Activated T-helper 9 cell treated with anti-CD3 and anti-CD28 coated beads, Interleukin-2, amount 50 U/mL, for 16 hours (primary cell): ENCODE measurements at places on chromosomes 16 and 17.
A peak's percentile ranks its signal among the peaks of the same experiment; 100 is the strongest.

- DNase-seq = no peak
Observed at GRCh38 chr17:17480593-17481148, 3.9 kb downstream of the MED9 start.

DNA sequence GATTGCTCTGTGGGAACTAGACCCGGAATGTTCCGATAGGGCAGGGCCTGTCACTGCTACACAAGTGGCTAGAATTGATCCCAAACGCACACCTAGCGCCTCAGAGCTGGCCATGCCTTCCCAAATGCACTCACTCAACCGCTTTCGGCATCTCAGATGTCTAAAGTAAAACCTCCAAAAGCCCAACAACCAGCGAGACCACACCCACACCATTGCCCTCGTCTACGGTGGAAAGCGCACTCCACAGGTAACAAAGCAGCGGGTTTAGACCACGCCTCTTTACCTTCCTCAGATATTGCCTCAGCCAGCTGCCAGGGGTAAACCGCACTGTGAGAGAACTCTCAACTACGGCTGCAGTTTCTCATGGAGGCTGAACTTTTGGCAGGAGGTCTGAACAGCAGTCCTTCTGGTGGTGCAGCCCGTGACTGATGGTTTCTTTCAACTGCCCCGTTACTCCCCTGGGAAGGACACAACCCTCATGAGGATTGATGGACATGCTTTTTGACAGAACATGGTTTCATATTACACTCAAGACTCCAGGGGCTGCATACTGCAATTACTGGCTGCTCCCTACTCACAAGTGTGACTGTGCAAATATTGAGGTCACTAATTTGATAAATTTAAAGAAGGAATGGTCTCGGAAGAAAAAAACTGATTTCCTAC lies 34.5 kb downstream of the USP7 start:
- DNase-seq = no peak

DNA sequence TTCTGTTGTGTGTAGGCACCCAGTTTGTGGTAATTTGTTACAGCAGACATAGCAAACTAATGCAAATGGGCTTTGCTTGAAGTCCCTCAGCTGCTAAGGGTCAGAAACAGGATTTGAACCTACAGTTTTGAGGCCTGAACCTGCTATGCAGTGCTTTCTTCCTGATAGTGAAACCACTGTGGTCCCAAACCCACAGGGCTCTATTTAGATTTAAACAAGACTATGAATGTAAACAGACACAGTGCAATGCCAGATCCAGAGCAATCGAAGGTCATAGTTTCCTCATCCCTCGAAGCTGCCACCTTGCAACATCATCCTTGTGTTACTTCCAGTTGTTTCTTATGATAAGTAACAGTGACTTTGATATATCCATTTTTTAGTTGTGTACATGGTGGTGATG lies 630.2 kb downstream of the WWOX start:
- no peak for DNase-seq

GRCh38 chr16:57568173-57568678 lies 25.8 kb downstream of the ADGRG5 start:
- no peak for DNase-seq

DNA sequence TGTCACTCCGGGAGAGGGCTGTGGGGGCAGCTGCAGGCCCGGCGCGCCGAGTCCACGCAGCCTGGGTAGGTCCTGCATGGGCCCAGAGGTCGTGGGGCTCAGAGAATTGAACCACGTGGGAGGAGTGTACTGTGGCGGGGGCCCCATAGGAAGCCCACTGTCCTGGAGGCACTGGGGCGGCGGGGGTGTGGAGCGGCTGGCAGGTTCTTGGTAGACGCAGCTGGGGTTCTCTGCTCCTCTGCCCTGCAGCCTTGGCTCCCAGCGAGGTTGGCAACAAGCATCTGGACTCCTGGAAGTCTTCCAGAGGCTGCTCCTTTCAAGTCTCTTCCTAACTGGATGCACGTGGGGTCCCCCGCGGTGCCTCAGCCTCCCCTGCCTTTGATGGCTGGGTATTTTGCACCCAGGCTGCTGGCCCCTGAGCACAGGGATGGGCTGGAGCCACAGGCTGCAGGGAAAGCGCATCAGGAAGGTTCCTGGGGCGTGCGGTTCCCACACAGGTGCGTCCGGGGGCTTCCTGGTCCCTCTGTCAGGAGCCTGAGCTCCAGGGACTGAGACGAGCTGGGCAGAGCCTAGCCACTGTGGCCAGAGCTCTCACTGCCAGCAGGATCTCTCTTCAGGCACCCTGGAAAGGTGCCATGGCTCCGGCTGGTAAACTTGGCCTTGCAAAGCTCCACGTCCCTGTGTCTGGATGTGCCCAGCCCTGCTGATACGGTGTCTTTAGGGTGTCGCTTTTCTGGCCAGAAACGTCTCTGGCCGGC lies 9.3 kb downstream of the KCTD5 start:
- DNase-seq = no peak

GRCh38 chr17:35089586-35090296 lies 26.2 kb upstream of the RFFL start:
- peak; percentile 24 for DNase-seq

GRCh38 chr17:3732210-3732621 lies 8.5 kb downstream of the HASPIN start:
- no peak for DNase-seq

GRCh38 chr17:79024901-79025737 lies 1.1 kb downstream of the C1QTNF1 start:
- DNase-seq = no peak

DNA sequence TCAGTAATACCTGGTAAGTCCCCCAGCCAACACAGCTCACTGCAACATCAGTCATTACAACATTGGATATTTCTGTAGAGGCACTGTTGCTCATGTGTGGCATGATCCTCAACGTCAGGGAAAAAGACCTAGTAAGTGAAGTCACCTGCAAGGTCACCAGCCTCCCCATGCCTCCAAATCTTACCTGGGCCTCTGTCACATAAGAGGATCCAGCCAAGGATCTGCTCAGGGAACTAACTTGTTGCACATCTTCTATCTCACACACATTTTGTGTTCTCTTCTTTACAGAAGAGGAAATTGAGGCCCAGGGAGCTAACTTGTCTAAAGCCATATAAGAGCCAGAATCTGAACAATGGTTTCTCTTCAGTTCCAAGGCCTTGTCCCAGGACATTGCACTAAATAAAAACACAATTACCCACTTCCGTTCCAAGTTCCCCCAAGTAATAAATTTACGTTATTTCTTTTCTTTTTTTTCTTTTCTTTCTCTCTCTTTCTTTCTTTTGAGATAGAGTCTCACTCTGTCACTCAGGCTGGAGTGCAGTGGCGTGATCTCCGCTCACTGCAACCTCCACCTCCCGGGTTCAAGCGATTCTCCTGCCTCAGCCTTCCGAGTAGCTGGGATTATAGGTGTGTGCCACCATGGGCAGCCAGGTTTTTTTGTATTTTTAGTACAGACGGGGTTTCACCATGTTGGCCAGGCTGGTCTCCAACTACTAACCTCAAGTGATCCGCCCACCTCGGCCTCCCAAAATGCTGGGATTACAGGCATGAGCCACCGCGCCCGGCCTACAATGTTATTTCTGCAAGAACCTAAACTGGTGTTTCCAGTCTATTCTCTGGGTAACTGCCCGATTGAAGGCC lies 1.3 kb downstream of the SHMT1 start:
- DNase-seq = no peak

DNA sequence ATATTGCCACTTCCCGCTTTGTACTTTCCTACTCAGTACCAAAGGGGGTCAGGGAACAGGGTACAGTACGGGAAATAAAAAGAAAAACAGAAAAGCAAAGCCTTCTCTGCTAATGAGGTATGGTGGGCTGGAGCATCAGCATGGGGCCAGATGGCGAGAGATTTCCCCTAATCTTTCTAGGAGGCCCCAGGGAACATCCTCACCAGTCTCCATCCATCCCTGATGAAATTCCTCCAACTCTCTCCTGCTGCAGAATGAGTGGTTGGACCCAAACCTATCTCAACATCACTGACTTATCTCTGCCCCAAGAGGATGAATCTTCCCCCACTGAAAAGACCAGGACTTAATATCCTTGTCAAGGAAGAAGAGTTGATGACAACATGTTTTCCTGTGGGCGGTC lies 185.6 kb downstream of the C16orf78 start:
- DNase-seq = no peak

DNA sequence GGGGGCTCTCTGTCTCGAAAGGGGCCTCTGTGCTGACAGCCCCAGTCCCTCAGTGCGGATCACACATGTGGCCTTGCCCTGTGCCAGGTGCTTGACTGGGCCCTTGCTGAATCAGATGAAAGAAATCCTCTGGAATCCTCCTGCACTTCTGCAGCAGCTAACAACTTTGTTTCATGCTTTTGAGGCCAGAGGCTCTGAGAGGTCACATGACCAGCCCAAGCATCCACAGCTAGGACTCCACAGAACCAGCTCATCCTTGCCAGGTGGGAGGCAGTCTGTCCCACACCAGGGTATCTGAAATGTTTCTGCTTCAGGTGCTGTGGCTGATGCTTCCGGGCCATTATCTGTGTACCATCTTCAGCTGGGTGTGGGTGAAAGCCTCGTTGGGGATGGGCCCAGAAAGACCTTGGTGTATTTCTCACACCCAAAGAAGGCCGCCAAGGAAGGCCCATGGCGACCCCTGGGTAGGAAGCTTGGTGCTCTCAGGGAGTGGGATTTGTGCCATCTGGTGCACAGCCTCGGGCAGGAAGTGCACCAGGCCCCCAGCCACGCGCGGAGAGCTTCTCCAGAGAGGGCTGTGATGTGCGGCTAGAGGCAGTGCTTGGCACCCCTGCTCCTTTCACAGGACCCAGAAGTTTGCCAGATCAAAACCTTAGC lies 143.8 kb downstream of the CLEC16A start:
- no peak for DNase-seq

GRCh38 chr16:28087140-28087660 lies 23.7 kb upstream of the GSG1L start:
- DNase-seq = no peak

DNA sequence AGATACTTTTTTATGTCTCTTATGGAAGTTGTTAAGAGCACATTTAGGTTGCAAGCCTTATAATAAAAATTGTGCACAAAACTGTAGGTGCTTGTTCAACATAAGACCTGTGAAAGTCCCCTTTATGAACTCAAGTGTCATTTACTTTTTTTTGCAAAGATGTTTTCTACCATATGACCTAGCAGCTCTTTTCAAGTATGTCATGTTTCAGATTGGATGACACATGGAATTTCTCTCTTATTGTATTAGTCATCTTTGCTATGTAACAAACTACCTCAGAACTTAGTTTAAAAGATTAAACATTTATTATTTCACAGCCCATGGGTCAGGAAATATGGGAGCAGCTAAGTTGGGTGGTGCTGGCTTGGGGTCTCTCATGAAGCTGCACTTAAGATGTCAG lies 57.9 kb downstream of the PHKB start:
- no peak for DNase-seq

GRCh38 chr17:62126292-62126691 lies 61.2 kb upstream of the MED13 start:
- DNase-seq = no peak

DNA sequence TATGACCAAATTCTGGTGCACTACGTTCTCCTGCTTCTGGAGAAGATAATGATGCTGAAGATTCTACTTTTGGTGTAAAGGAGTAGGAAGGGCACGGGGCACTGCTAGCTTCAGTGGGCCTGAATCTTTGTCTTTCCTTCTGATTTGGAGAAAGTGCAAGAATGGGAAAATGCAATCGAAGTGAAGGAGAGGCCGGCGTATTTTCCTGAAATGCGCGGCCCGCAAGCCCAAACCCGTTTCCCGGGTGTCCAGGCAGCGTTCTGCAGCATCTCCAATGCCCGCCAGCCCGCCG lies 372 bp upstream of the NDE1 start:
- DNase-seq = no peak

DNA sequence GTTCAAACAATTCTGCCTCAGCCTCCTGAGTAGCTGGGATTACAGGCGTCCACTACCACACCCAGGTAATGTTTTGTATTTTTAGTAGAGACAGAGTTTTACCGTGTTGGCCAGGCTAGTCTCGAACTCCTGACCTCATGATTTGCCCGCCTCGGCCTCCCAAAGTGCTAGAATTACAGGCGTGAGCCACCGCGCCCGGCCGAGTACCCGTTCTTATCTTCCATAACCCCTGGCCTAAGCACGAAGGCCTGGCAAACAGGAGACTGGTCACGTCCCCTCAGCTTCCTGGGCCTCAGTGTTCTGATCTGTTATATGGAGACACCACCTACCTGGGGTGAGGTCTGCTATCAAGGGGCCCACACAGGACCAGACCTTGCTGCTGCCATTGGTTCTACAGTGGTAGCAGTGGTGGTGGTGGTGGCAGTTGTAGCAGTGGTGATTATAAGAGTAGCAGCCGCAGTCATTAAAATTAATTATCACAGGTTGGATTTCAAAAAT lies 1.3 kb downstream of the SLC5A10 start:
- DNase-seq = no peak

DNA sequence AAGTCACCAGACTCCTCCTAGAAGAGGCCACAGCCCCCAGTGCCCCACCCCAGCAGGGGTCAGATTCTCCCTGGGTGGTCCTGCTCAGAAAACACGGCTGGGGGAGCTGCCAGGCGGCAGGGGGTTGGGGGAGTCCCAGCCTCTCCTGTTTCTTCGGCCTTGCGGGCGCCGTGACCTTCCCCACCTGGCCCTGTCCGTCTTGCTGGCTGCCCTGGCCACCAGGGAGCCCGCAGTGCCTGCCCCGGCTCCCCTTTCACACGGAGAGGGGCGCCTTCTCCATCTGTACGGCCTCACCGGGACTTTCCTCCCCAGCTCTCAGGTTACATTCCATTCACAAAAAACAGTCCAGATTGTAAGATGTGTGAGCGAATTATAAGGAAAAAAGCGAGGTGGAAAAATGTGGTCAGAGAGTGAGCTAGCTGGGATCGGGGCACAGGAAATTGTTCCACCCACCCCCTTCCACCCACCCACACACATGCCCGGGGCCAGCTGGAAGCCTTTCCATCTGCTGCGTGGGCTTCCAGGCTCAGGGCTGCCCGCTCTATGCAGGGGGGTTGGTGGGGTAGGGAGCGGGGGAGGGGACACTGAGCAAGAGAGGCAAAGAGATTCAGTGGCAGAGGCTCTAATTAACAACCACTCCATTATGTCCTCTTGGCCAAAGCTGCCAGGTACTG lies 14.6 kb upstream of the CIBAR2 start:
- DNase-seq = no peak

DNA sequence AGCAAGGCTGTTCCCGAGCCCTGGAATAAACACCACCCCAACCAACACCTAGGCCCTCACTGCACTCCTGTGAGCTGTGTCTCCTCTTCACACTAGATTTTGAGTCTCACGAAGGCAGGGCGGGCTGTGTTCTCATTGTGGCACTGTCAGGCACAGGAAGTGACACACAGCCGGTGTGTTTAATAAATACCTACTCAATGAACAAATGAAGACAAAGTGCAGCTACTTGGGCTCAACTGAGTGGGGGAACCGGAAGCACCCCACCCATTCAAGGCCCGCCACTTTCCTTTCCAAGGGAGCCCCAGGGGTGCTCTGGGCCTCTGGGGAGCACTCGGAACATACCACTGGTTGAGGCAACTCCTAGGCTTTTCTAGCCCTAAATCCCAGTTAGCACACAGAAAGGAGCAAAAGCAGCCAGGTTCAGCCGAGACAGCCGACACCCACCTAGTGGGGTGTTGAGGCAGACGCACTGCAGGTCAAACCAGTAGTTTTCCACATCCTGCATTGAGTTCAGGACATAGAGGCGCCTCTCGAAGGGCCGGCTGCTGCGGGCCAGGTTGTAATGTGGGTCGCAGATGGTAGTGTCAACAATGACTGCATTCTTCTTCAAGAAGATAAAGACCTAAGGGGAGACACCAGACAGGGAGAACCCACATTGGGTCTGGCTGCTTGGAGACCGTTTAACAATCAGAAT lies 57.7 kb downstream of the GTF3C1 start:
- no peak for DNase-seq

- no peak for DNase-seq
Observed at GRCh38 chr17:72467841-72468653, 347.2 kb downstream of the SOX9 start.
